Fibroblast of upper back skin (primary cell): ENCODE measurements at places on chromosomes 13 and 19.

DNA sequence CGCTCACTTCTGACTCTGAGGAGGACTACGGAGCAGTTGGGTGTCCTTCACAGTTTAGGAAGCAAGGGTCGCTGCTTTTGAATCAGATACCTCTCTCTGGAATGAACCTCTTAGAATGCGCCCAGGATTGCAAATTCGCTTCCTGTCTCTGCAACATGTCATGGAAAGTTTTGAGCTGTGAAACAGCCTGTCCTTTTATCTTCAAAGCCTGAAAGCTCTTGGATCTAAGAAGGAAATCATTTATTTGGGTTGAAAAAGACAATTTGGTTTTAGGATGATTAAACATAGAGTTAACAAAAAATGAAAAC is 134.1 kb downstream of the KATNAL1 start:
- no peak for DNase-seq

GRCh38 chr13:72384186-72384823 is 343.1 kb downstream of the MZT1 start:
- DNase-seq = peak; percentile 41

DNA sequence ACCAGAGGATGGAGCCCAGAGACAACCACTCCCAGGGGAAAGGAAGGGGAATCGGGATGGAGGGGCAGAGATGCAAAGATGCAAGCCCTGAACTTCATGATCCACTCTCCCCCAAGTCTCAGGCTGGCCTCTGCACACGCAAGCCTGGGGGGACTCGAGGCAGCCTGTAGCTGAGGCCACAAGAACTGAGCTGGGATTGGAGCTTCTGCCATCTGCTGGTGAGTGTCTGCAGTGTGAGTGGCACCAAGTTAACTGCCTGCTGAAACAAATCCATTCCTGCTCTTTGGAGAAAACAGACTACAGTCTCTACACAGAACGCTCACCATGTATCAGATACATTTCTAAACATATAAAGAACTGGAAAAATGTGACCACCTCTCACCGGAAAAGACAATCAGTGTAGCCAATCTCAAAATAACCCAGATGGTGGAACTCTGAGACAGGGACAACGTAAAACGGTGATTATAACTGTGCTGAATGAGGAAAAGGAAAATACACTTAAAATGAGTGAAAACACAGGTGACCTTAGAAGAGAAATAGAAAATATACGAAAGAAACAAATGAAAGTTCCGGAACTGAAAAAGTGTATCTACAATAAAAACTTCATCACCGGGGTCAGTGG is 62.1 kb downstream of the KLF2 start:
- peak; percentile 53 for DNase-seq

DNA sequence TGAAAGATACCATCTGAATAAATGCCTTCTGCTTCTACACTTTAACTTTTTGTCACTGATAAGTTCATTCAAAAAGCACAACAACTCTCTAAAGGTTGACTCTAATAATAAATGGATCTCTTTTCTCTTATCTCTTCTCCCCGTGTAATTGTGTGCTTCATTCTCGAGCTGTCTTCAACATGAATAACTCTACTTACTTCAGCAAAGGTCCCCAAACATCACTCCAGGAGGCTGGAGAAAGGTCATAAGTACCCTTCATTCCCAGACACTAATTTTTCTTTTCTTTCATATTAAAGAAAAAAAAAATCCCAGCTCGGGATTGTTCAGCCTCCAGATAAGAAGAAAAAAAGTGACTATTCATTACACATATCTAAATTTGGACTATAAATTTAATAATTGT is 222.2 kb downstream of the FOXO1 start:
- no peak for DNase-seq

DNA sequence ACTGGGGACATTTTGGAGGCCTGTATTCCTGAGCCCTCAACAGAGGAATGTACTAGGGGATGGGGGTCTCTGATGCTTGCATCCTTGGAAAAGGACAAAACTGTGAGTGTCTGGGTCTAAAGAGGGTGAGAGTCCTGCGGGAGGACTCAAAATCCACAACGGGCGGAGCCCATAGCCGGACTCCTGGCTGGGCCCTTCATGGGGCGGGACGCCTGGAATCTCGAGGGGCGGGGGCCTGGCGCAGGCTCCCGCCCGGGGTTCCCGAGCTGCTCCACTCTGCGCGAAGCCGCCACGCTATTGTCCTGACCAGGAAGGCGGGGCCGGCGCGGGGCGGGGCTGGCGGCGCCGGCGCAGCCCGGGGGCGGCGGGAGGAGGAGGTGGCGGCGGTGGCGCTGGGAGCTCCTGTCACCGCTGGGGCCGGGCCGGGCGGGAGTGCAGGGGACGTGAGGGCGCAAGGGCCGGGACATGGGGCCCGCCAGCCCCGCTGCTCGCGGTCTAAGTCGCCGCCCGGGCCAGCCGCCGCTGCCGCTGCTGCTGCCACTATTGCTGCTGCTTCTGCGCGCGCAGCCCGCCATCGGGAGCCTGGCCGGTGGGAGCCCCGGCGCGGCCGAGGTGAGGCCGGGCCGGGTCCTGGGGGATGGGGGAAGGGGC is at the start of gene APLP1:
TSS of gene APLP1 (plus strand) at position 403 of the 651 bp plus-strand sequence. CDS start at position 466, 63 bp downstream.
- peak; percentile 28 for DNase-seq

GRCh38 chr13:42413484-42413815 is 141.5 kb downstream of the AKAP11 start:
- DNase-seq = peak; percentile 2

DNA sequence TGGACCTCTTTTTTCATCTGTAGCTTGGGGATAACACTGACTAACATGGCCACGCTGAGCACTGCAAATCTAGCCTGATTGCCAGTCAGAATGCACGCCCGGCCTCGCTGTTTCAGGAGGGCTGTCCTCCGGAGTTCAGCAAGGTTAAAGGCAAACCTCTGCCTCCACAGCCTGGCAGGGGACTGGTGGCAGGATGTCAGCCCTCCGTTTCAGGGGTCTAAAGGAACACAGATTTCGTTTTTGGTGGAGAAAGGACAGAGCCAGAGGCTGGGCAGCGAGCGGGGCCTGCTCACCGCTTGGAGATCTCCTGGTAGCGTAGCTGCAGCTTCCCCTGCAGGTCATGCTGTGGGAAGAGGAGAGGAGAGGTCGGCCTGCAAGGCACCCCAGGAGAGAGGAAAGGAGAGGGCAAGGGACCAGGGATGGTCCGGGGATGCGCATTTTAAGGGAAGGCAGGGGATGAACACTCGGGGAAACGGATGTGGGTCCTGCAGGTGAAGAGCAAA is 560 bp downstream of the NDUFA7 start:
- no peak for DNase-seq
